ENCODE measurements at places on chromosomes 16 and 17.

DNA sequence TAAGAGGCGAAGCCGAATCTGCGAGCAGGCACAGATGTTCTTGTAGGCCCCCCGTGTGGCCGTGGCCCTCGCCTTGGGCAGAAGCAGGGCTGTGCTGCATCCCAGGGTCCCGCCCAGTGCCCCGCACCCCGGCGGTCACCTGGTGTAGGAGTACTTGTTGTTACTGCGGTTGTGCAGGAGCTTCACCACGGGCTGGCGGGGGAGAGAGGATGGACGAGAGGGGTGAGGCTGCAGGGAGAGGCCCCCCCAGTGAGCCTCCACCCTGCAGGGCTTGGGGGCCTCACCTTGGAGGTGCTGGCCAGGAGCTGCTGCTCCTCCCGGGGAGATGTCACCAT, 11.4 kb downstream of the ASPHD1 start:
- DNase-seq = no peak

GRCh38 chr17:21511363-21512195, 135.4 kb downstream of the KCNJ12 start:
- DNase-seq = no peak

DNA sequence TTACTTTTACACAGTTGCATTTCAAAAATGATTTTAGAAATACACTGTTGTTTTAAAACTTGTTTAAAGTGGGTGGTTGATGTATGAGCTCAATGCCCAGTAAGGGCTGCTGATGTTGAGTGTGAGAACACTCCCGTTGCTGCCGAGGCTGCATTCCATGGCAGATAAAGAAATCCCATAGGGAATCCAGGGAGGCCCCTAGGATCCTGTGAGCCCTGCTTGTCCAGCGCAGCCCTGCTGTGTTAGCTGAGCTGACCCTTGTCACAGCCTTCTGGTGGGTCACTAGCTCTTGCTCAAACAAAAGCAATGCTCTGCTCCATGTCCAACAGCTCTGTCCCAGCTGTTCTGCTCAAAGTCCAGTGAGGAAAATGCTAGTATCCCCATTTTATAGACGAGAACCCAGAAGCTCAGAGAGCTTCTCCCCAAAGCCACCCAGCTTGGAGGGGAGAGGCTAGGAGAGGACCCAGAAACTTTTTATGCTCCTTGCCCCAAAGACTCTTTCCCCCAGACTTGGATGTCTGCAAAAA, 18.6 kb upstream of the COL1A1 start:
- no peak for DNase-seq

DNA sequence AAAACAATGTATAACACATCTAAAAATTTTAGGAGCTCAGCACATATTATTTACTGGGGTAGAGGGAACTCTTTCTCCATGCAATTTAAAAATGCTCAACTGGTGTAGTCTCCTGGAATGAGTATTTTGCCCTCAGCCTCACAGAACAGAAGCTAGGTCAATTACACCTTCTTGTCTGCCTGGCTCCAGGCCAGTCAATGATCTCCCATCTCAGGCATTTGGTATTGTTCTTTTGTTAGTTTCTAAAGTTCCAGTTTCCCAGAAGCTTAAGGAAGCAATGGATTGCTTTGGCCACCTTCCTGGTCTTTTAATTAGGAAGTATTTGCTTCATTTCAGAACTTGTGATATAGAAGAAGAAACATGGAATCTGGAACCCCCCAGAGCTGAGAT, 360.3 kb upstream of the ASIC2 start:
- no peak for DNase-seq

DNA sequence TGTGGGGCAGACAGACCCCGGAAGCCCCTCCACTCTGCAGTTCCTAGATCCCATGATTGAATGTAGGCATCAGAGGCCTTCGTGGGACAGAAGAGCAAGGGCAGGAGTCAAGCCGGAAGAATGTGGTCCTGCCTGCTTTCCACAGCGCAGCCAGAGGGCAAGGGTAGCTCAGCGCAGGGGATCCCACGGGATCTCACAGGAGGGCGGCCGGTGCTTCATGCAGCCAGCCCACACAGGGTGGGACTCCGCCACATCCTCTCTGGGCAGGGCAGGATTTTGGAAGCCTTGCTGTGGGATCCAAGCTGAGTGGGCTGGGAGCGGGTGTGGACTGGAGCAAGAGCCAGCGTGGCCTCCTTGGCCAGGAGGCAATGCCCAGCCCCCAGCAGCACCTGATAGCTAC, 13.0 kb downstream of the KATNB1 start:
- no peak for DNase-seq

- DNase-seq = no peak
Observed at GRCh38 chr16:14499110-14499509, 130.9 kb downstream of the PARN start.

DNA sequence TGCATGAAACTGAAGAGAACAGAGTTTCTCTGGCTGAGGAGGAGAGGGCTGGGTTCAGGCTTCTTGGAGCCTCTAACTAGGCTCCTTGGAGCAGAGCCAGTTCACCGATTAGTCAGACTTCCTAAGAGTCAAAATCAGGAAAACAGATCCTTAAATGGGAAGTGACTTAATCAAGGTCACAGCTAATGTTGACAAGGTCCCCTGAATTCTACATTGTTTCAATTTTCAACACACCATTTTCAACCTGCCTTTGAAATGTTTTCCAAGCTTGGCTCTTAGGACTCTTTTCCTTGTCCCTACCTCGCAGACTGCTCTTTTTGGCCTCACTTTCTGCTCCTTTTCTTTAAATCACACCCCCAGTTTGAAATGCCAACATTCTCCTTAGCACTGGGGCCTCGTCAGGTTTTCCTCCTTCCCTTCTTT, 16.3 kb downstream of the MYL4 start:
- DNase-seq = no peak

DNA sequence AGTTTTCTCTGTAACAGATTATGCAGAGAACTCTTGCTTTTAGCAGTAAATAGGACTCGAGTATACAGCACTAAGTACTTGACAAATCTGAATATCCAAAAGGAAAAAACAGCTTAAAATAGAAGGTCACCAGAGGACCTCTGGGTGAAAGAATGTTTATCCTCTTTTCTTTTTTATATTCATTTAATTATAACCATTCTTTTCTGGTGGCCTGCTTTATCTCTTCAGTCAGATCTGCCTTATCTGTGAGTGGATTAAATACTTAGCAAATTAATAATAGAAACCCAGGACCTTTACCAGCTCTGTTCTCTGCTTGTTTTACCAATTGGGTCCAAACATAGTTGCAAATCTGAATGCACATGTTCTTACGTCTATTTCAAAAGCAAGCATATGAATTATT, 8.6 kb downstream of the DGKE start:
- DNase-seq = no peak

GRCh38 chr16:51166541-51166940, 15.5 kb upstream of the SALL1 start:
- no peak for DNase-seq

GRCh38 chr17:69213059-69213813, 15.4 kb downstream of the ABCA10 start:
- no peak for DNase-seq

GRCh38 chr17:16438173-16438556, 22.8 kb downstream of the TRPV2 start:
- no peak for DNase-seq

DNA sequence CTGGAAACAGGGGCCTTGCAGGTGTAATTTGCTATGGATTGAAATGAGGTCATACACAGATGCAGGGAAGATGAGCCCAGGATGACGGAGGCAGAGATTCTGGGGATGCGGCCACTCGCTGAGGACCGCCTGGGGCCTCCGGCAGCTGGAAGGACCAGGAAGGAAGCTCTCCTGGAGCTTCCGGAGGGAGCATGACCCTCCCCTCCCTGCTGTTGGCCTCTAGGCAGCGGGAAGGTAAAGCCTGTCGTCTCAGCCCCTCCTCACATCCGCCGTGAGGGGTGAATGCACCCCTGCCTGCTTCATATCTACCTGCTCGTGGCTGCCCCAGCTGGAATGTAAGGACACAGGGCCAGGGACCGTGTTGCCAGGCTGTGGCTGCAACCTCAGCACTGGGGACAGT, 29.1 kb upstream of the ZNF469 start:
- no peak for DNase-seq

- no peak for DNase-seq
Observed at GRCh38 chr16:47774661-47775060, 313.5 kb downstream of the PHKB start.

GRCh38 chr17:68595986-68596385, 5.2 kb downstream of the FAM20A start:
- no peak for DNase-seq

DNA sequence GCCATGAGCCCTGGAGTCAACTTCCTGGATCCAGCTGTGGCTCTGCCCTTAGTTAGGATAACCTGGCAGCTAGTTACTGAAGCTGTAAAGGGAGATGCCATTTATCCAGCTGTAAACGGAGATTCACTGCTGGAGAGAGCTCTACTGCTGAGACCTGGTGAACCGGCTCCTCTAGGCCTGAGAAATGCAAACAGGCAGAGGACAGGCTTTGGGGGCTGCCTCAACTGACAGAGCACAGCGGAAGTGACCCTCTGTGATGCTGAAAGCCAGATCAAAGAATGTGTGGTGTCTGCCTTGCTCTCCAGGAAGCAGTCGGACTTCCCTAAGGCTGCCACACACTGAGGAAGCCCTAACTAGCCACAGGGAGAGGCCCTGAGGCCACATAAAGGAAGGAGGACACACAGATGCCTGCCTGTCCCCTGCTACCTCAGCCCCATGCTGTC, 21.9 kb upstream of the GPRC5C start:
- DNase-seq = no peak

DNA sequence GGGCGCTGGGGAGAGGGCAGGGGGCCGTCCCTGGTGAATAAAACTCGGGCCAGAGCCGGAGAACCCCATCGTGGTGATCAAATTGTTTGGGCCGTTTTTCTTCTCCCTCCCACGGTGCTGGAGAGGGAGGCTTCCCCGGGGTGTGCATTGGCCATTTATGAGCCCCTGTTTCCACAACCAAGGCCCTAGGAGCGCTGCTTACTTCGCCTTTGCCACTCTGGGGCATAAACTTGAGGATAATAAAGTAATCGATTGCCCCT, 544 bp downstream of the CCP110 start:
- DNase-seq = no peak

DNA sequence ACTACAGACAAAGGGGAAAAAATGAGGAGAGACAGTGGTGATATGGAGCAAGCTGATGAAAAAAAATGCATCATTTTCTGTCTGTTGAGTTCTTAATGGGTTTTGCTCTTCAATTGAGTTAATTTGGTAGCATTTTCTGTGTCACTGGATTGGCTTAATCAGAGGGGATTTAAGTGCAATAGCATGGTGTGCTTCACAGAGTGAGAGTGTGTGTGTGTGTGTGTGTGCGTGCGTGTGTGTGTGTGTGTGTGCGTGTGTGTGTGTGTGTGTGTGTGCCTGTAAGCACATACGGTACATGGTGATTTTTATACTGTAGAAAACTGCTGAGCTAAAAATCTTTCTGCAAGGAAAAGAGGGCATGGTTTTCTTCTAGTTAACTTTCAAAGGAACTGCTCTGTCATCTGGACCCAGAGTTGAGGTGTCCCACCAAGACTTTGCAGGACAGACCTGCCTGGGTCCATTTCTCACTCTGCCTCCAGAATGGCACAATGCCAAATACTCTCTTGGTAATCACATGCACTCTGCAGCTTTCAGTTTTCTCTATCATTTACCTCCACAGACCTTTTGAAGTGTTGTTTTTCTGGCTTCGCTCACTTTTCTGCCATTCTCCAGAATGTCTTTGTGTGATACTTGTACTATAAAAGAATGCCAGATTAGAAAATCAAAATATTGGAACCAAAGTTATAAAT, 952.6 kb upstream of the SOX9 start:
- DNase-seq = no peak

All from vagina (tissue), 2 donors.